ENCODE measurements at places on chromosomes 12 and 14.

- DNase-seq: no peak
These were observed 141.7 kb upstream of the DAAM1 start for GRCh38 chr14:59046746-59047145.

- DNase-seq: no peak
These were observed 254.2 kb downstream of the ETNK1 start for GRCh38 chr12:22879203-22879602.

GRCh38 chr14:105856676-105857219 lies 330.4 kb downstream of the TMEM121 start:
- DNase-seq: no peak

DNA sequence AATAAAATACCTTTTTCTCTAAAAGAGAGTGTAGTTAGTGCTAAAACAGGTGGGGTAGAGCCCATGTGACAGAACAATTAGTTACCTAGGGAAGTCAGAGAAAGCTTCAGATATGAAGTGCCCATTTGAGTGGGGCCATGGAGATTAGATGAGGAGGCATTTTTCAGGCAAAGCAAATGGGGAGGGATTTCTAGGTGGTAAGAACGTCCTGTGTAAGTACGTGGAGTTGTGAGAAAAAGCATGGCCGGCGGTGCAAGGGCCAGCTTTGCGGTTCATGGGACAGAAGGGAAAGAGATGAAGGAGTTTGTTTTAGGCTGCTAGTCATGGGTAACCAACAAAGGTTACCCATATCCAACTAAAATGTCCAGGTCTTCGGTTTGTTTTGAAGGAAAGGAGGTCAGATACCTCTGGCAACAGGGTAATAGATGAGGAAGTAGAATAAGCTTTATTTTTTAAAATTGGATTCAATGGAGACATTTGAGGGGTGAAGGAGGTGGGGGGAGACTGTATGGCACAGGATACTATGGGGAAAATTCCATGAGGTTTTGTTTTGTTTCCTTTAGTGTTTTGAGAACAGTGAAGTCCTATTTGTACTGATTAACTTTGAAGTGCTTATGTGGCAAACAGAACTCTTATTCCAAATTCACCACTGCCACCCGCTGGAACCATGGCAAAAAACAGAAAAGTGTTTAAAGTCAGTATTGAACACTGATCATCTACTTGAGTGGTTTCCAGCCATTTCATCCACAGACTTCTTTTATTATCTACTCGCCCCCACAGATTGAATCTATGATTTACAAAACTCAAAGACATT lies 10.0 kb upstream of the SNRPF start:
- no peak for DNase-seq

DNA sequence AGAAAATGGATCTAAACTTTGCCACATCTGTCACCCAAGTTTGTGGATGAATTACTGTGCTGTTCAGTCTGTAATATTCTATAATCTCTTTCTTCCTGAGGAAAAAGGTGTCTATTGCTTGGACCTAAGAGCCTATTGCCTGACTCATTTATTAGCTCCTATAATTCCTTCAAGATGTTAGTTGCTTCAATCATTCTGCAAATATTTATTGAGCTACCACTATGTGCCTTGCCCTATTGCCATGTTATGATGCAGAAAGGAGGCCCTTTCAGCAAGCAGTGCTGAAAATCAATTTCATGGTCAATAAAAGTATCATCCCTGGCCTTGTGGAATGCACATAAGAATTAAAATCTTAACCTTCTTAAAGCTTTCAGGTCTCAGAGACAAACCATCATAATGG lies 113.6 kb downstream of the CCER1 start:
- no peak for DNase-seq

DNA sequence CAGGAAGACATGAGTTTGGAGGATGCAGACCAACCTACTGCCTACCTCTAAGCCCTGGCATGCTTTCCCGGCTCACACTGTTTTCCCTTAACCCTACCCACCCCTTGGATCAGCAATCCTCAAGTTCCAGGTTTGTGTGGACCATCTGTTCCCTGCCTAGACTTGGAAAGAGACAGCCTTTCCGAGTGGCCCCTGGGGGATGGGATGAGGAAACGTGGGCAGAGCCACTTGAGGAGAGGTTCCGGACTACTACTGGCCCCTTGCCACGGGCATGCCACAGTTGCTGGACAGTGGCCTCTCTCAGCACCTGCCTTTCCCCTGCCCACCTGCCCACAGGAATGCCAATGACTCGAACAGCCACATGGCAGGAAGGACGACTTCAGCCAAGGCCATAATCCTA lies 135.9 kb downstream of the SLC15A4 start:
- DNase-seq: no peak

DNA sequence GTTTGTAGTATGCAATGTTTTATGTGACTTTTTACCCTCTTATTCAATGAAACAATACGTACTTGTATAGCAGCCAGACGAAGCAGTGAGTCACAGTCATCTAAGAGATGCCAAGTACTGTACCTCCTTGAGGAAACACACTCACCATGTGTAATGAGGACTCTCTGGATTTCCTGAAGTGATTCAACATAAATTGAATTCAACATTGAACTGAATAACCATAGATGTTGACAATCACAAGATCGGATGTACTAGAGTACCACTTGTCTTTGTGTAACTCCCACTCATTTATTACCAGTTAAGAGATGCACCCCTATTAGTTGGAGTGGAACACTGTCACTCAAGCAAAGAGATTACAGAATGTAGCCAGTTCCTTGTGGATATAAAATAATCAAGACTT lies 175.2 kb upstream of the HMGA2 start:
- no peak for DNase-seq

DNA sequence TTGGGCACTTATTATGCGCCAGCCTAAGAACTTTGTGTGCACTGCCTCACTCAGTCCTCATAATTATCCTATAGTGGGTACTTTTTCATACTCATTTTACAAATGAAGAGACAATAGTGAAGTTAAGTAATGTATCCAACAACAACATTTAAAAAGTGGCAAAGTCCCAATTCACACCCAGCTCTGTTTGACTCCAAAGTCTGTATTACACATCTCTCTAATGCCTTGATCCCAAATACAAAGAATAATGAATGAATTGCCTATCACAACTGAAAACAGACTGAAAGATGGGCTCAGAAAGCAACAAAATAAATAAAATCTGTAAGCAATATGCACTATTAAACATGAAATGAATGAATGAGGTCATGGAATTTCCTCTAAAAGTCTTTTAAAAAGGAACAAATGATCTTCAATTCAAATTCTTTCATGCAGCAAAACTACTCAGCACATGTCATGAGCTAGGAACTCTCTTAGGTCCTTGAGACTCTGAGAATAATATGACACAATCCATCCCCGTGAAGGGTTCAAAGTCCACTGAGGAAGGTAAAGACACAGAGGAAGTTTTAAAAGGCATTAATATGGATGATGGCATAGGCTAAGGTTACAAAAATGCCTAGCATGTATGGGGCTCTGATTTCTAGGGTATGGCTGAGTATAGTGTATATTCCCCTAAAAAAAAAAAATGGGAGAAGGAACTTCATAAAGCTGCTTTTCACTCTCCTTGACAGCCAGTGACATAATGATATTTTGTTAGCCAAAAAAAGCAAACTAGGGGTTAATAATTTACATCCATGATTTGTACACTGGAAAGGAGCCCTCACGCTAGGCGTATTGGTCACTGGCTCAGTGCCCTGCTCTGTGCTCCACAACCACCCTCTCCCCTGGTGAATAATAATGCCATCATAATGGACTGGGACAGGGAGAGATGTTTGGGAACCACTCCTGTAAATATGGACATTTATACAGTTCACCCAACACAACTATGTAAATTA lies 103.4 kb downstream of the SLC2A13 start:
- no peak for DNase-seq

DNA sequence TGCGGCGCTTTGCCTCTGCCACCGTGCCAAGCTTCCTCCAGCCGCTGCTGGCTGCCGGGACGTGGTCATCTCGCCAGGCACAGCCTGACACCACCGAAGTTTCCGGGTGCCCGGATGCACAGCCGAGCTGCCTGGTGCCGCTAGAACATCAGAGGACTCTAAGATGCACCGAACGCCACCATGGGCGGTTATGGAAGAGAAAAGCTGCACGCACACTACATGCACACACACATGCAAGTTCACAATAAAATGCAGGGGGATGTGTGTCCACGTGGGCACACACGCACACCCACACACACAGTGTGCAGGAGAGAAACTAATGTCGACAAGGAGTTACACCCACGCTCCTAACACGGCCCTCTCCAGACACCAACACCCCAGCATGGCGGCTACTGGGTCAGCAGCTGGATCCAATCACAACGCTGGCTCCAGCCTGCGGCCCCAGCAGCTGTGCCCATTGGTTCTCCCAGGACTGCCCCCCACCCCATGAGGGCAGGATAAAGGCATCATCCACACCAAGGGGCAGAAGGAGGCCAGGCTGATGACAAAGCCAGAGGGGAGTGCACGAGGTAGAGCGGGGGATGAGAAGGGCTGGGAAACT lies 82.7 kb downstream of the BCL11B start:
- DNase-seq: no peak

- DNase-seq: no peak
These were observed 20.4 kb upstream of the FOS start for GRCh38 chr14:75258079-75258802.

DNA sequence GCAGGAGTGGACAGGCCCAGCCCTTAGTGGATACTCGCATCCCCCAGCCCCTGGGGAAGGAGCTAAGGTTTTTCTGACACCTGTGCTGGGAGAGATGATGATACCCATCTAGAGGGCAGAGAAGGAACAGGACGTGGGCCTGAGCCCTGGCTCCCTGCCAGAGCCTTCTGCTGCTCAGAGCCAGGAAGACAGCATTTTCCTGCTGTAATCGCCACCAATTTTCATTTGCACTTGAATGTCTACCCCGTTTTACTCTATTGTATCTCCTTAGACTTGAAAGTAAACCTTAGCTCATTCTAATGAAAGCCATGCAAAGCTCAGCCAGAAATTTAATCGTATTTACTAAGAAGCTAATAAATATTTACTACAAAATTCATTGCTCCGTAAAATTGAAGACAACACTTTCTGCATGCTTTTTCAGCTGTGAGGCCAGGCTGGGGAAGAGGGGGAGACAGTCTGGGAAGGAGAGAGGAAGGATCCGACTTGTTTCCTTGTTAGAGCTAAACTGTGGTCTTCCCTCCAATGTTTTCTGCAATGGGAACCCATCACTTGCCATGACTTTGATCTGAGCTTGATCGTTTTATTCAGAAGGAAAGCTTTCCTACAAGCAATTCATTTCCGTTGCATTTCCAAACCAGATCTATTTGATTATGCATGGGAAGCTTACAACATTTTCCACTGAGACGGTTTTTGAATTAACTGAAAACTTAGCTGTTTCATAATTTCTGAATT lies 17.6 kb upstream of the TRAF3 start:
- DNase-seq: no peak

GRCh38 chr12:58081488-58081887 lies 140.1 kb downstream of the ATP23 start:
- DNase-seq: peak; percentile 1

DNA sequence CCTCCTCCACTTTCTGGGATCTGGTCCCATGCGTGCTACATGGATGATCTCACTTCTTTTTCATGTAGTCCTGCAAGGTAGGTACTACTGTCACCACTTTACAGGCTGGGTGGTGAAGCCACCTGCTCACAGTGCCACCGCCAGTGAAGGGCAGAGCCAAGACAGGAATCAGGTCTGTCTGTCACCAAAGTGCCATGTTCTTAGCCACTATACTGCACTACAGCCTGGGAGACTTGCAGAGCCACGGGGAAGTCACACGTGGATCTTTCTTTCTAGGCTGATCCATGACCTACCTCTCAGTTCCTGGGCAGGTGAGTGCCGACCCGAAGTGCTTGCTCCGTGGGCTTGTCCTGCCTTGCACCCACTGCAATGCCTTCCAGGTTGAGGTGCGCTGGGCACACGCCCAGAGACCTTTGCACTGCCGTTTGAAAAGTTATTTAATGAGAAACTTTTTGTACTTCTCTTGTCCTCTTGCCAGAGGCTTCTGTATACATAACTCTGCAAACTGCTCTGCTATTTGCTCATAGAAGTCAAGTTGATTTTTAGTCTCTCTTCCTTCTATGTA lies 19.7 kb upstream of the CLMN start:
- no peak for DNase-seq

GRCh38 chr14:58954901-58955861 lies 233.3 kb upstream of the DAAM1 start:
- no peak for DNase-seq

DNA sequence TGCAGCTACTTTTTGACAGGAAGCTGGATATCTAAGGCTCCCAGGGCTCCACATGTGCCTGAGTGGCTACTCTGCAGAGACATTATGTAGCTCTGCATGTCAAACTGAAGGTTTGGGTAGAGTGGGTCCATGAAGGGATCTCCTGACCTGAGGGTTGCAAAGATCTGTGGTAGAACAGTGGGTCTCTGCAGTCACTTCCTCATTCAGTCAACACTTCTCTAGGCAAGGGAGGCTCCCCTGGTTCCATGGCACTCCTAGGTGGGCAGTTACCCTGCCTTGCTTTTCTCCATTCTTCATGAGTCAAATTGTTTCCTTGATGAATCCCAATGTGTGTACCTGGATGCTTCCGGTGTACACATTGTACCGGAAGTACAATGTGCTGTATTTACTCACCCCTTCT lies 57.4 kb downstream of the CMAS start:
- no peak for DNase-seq

DNA sequence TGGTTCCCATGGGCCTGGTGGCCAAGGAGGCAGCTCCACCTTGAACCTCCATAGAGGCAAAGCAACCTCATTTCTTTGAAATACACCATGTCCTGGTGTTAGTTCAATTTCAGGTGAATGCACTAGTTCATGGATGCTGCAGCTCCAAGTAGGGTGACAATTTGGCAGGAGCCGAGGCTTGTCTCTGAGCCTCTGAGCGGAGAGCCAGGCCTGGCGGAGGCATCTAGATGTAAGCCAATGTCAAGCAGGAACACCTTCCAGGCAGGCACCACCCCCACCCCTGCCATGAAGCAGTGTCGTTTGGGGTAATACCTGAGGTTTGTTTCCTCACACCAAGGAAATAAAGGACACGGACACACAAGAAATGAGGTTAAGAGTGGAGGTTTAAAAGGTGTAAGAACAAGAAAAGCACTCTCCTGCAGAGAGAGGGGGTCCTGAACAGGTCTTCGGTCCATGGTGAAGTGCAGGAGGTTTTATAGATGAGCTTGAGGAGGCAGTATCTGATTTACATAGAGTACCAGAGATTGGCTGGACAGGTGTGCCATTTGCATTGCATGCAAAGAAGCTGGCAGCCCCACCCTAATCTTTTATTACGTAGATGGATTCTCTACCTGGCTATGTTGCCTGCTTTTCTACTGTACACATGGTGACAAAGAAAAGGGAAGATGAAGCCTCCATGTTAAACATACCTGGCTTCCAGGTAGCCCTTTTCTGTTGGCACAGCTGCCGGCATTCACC lies 60.3 kb downstream of the RIN3 start:
- DNase-seq: no peak

DNA sequence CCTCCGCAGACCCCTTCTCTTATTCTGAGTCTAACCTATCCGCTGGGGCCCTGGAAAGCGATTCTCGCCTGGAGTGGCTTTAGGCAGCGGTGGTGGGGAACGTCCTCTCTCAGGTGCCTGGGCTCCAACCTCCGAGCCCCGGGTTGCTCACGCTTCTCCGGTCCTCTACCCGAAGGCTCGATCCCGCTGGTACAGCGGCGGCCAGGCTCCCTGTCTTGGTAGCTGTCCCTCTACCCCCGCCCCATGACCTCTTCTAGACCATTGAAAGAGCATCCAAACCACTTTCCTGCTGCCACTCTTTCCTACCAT lies 505 bp upstream of the HEBP1 start:
- no peak for DNase-seq
